ENCODE measurements at places on chromosomes 1 and 21. TPM values are rescaled to one million over a fixed set of nuclear protein-coding genes. Genes with fewer than 3 reads are reported as not detected.

DNA sequence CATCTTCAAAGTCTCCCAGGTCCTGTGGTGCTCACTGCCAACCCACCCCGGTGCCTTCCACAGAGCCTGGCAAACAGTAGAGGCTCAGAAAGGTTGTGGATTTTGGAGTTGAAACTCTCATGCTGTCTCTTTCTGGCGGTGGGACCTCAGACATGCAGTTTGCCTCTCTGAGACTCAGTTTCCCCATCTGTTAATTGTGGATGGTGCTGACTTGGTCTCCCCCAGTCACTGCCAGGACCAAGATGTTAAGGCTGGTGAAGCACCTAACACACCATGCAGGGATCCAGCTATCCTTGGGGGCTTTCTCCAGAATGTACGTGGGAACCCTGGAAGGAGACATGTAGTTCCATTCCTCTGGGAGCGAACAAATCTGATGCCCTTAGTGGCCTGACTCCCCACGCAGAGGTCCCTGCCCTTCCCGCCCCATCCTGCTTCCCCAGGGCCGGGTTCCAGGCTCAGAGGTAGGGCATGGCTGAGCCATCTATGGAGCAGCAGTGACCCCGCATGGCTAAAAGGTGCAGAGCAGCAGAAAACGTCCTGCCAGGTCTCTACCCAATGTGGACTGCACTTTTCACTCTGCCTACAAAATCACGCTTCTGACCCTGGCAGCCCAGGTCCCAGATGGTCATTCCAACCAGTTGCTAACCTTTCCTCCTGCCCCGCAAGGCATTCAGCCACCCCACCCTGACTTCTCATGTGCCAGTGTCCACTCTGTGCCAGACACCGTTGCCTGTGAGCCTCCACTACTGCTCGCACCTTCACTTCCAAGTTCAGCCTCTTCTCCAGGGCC, 9.2 kb upstream of the TTC22 start:
- no peak for DNase-seq

GRCh38 chr1:239722035-239722434, 335.7 kb downstream of the CHRM3 start:
- no peak for DNase-seq

Gene TDRD10
- total RNA-seq, result 5.0 TPM

Gene ANXA9
- 0.16 TPM for total RNA-seq

Gene AMY2A
- total RNA-seq, result not detected

Gene NCMAP
- total RNA-seq, result not detected

Gene ASPM
- 0.57 TPM for total RNA-seq

Gene NUAK2
- total RNA-seq, result 0.75 TPM
